ENCODE measurements at places on chromosomes 5 and 9.

DNA sequence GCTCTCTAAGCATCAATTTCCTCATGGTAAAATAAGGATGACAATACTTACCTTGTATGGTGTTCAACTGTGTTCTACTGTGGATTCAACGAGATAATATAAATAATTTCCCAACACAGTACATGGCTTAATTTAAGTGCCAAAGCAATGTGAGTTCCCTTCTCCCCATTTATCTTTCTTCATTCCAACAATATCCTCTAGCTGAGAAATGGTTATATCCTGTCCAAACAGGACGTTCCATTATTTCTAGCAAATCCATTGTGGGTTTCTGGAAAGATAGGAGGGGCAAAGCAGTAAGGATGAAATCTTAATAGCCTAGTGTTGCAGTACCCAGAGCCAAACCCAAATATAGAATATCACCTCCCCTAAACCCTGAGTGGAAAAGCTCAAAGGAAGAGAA lies 22.0 kb downstream of the ABCA1 start:
- no peak for DNase-seq

DNA sequence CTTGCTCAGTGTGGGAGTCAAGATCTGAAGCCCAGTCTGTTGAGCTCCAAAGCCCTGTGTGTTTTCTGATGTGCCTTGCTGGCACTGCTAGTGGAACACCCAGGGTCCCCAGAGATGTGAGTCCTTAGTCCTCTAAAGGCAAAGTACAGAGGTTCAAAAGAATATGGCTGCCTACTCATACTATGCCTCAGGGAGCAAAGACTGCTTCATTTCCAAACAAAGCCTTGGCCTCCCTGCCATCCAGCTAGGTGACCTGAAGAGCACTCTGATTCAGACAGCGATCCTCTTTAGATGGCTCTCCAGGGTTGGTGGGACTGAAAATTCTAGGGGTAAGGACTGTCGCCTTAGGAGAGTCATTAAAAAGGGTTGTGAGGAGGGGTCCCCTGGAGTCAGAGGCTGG lies 2.0 kb downstream of the PRLR start:
- DNase-seq: no peak

DNA sequence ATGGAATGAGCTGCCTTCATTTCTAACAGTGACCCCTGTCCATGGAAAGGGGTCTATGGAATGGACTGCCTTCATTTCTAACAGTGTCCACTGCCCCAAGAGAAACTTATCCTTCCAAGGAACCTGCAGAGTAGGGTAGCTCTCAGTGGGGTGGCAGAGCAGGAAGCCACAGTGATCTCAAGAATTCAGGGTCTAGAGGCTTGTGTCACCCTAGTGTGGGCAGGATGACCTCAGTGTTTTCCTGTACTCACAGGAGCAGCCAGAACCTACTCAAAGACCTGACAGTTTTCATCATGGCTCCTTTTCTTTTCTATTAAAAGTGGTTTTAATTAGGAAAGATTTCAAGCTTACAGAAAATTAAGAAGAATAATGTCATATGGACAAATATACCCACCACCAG lies 27.5 kb downstream of the SEC61B start:
- no peak for DNase-seq

- DNase-seq: no peak
Observed at GRCh38 chr5:109756543-109757185, 66.9 kb downstream of the MAN2A1 start.

DNA sequence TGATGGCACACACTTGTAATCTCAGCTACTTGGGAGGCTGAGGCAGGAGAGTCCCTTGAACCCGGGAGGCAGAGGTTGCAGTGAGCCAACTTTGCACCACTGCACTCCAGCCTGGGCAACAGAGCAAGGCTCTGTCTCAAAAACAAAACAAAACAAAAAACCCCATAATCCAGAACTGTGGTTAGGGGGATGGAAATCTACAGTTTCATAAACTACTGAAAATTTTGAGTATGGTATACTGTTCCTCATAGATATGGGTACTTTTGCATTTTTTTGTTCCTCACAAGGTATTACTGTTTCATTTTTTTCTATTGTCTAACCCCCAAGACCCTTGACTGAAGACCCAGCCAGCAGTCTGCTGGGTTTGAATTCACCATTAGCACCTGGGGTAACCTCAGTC lies 52.2 kb upstream of the MAP3K1 start:
- DNase-seq: no peak

Measured in hematopoietic multipotent progenitor cell treated with erythropoietin and hydrocortisone succinate and interleukin-3 and kit ligand, for 15 days (in vitro differentiated cells).